ENCODE measurements at places on chromosomes 12 and 14. TPM values are rescaled to one million over a fixed set of nuclear protein-coding genes. Genes with fewer than 3 reads are reported as not detected.

DNA sequence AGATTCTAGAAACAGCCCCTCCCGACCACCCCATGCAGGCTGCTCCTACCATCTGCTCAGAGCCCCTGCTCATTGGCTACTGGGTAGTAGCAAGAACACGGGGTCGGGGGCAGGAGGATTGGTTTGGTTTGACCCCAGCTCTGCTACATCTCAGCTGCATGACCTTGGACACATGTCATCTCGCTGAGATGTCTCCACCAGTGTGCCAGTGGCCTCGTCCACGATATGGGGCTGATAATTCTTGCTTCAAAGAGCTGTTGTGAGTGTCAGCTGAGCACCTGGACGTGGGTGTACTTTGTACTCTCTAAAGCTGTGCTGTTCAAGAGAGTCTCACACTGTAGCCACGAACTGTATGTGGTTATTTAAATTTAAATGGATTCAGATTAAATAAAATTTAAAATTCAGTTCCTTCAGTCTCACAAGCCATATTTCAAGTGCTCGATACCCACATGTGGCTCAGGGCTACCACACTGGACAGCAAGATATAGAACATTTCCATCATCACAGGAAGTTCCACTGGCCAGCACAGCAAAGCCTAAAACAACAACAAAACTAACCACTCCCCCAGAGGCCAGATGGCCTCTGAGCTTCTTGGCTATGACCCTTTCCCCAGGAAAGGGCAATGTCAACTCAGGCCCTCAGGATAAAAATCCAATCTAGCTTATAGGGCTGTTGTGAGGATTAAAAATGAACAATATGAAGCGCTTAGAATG lies 18.6 kb downstream of the LTBP2 start:
- H3K4me3 ChIP-seq: no peak overlapping the region
- no peak for DNase-seq
- peaks cover 34% of the 10 kb centered on the region for H3K4me1 ChIP-seq
- H3K27ac ChIP-seq: no peak overlapping the region
- no peaks in the 10 kb centered on the region for H3K27me3 ChIP-seq

DNA sequence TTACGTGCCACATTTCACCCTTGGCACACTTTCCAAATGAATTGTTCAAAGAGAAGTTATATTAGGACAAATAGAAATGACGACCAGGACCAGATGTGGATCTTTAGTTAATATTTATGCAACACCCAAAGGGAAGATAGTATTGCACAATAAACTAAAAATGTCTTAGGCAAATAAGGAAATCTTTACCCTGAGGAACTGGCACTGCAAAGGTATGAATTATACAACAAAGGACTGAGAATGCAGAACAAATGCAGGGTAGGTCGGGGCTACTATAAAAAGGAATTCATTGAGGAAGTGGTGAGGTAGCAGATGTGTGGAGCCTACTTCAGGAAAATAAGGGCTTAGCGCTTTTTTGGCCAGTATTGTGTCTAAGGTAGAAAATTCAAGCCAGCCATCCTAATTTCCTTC lies 3.9 kb upstream of the TMTC2 start:
- no peaks in the 10 kb centered on the region for H3K4me1 ChIP-seq
- H3K27ac ChIP-seq: no peak overlapping the region
- DNase-seq: no peak
- H3K4me3 ChIP-seq: no peak overlapping the region
- H3K36me3 ChIP-seq: no peaks in the 10 kb centered on the region
- H3K27me3 ChIP-seq: no peaks in the 10 kb centered on the region

- H3K27me3 ChIP-seq: peaks cover 2% of the 10 kb centered on the region
- H3K4me3 ChIP-seq: no peak overlapping the region
- no peaks in the 10 kb centered on the region for H3K4me1 ChIP-seq
- H3K27ac ChIP-seq: no peak overlapping the region
These were observed 35.6 kb downstream of the KRT76 start for GRCh38 chr12:52741375-52742195.

DNA sequence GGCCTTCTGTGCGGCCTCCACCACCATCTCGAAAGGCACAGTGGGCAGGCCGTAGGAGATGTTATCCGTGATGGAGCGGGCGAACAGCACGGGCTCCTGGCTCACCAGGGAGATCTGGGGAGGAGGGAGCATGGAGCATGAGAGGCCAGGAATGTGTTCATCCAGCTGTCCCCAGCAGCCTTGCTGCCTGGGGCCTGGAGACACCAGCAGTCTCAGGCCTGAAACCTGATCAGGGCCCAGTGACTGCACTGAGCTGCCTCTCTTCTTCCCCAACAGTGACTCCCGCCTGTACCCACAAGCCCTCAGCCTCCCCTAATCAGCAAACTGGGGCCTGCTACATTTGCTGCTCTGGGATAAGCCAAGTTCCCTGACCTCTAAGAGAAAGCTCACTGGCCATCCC lies 30.9 kb downstream of the ABCB9 start:
- H3K27ac ChIP-seq: no peak overlapping the region
- no peaks in the 10 kb centered on the region for H3K36me3 ChIP-seq
- DNase-seq: no peak

- H3K36me3 ChIP-seq: no peaks in the 10 kb centered on the region
- H3K4me3 ChIP-seq: no peak overlapping the region
- H3K27me3 ChIP-seq: no peaks in the 10 kb centered on the region
- no peak overlapping the region for H3K27ac ChIP-seq
- no peaks in the 10 kb centered on the region for H3K4me1 ChIP-seq
These were observed 88.8 kb upstream of the ATP2B1 start for GRCh38 chr12:89797436-89797835.

DNA sequence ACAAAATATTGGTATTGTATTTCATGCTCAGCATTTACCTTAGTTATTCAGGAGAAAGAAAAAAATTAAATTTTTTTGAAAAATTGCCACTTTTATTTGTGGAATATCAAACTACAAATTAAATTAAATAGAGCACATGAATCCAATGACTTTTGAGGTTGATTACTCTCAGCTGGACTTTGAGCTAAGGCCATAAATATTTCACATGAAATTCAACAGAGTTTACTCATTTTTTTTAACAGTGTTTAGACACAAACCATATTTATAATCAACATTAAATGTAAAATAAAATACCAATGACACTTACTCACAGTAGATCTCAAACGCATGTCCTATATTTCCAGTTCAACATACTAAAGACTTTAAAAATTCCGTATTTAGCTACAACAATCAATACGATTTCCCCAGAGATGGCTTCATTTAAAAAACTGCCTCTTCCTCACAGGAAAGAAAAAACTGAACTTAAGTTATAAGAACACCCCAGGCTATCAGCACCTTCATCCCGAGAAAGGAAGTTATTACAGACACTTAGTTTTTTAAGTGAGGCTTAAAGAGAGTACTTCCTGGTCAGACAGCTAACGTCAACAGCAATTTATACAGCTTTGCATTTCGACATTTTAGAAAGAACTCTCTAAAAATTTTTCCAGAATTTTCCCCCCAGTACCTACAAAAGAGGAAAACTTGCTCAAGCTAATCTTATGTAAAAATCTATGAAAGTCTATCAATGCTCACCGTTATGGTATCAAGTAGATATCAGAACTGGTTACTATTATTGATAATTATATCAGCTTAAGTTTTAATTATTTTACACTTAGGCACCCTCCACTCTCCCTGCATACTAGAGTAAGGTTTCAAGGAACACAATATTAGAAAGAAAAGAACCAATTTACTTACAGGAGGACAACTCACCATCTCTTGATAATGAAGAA lies 13.8 kb downstream of the TAOK3 start:
- H3K36me3 ChIP-seq: no peaks in the 10 kb centered on the region
- H3K27ac ChIP-seq: no peak overlapping the region
- no peaks in the 10 kb centered on the region for H3K27me3 ChIP-seq
- peaks cover 10% of the 10 kb centered on the region for H3K4me1 ChIP-seq
- no peak for DNase-seq
- H3K4me3 ChIP-seq: no peak overlapping the region

GRCh38 chr12:94421868-94422740 lies 37.6 kb downstream of the CEP83 start:
- H3K27ac ChIP-seq: no peak overlapping the region
- H3K27me3 ChIP-seq: no peaks in the 10 kb centered on the region
- H3K4me1 ChIP-seq: no peaks in the 10 kb centered on the region
- no peak overlapping the region for H3K4me3 ChIP-seq
- no peak for DNase-seq

Gene PLEKHA5
- 38.9 TPM for total RNA-seq

Gene ASB2
- not detected for total RNA-seq

Gene TCL1B
- not detected for total RNA-seq

Data from astrocyte (in vitro differentiated cells and primary cell).